ENCODE measurements at places on chromosomes 3 and 15.

GRCh38 chr3:151837057-151837456 lies 23.1 kb downstream of the AADAC start:
- DNase-seq = no peak

GRCh38 chr15:31149088-31149505 lies 47.6 kb upstream of the TRPM1 start:
- DNase-seq = no peak

DNA sequence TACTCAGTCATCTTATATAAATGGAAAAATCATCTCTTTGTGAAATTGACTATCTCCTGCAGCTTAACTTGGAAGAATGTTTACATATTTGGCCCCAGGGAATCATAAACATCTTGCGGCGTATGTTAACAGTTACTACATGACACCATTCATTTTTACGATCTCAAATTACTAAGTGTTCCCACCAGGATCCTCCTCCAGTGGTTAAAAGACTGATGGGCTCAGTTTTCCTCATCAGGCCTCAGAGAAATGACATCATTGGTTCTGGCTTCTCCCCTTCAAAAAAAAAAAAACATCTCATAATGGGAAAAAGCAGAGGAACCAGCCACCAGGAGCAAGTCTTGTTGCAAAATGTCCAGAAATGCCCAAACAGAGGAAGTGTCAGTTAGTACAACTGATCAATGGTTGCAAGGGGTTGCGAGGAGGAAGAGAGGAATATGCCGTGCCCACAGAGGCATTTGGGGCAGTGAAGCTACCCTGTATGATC lies 70.5 kb upstream of the LIPC start:
- no peak for DNase-seq

DNA sequence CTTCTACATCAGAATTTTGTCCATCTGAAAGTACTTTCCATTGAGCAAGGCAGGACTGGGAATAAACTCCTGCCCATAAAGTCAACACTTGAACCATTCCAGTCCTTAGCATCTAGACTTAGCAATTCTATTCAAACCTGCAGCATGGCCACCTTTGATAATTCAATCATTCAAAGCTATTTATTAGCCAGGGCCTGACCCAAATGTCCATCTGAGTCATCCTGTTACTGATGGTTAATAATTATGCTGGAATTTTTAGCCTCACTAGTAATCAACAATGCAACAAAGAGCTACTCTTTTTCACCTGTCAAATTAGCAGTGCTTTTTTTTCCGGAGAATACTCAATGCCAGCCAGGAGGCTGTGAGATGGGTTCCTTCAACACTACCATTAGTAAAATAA lies 72.7 kb upstream of the SNRK start:
- no peak for DNase-seq

DNA sequence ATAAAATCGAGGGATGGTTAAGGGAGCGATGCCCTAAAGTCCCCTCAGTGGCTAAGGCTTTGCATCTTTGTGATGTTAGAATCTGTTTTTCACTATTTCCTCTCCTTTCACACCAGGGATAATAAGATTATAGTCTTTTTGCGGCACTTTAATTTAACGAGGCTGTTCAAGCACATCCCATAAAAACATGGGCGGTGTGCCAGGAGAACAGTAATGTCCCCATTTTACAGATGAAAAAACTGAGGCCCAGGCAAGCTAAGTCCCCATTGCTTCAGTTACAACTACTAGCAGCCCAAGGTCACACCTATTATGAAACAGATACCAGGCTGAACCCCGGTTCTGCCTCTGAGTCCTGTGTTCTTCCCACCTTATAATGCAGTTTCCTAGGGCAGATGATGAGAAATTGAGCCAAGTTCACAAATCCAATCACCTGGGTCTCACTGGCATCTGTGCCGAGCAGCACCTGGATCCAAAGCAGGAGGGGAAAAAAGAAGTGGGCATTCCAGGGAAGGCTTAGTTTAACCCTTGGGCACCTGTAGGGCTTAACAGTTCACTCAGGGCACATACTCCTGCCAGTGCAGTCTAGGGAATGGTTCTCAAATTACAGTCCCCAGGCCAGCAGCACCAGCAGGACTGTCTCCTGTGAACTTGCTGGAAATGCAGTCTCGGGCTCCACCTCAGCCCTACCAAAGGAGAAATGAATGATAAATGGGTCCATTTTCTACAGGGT lies 169.3 kb downstream of the RAB11A start:
- DNase-seq = no peak

DNA sequence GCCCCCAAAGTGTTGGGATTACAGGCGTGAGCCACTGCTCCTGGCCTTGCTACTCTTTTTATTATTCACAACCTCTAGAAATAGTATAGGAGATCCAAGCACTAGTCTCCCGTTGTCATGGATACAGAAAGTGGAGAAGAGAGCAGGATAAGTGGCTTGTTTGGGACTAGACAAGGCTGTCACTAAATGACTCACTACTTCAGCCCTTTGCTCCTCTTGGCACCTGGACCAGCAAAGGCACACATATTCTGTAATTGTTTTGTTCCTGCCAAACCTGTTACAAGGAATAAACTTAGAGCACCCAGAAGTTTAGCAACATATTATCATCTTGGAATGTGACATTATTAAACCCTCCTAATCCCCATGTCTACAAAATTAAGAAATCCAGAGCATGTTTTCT lies 427.2 kb upstream of the THBS1 start:
- no peak for DNase-seq

DNA sequence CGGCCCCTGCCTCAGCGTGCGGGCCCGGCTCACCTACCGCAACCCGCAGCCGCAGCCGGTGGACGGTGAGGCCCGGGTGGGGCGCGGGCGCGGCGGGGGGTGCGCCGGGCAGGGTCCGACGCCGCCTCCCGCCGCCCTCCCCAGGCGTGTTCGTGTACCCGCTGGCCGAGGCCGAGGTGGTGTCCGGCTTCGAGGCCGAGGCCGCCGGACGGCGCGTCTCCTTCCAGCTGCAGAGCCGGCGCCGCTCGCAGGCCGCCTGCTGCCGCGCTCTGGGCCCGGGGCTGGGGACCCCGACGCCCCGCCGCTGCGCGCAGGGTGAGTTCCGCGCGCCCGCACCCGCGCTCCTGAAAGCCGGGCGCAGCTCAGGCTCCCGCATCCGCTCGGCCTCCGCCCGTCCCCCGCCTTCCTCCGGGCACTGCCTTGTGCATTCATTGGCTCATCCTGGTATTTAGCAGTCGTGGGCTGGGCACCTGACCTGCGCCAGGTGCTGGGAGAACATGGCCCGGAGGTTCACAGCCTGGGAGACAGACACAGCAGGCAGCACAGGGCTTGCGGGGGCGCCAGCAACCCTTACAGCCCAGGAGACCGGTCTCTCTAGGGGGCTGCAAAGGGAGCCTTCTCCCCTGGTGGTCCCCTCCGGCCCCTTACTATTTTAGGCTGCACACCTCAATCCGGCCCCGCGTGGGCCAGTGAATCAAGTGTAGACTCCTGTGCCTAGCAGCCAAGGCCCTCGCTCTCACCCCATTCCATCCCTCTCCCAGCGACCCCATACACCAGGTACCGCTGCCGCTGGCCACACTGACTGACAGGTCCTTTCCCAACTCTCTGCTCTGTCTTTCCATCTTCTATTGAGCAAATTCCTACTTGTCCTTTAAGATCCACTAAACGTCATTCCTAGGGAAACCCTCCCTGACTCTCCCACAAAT lies 1.5 kb downstream of the VWA5B2 start:
- no peak for DNase-seq

GRCh38 chr3:144039661-144040060 lies 68.0 kb downstream of the DIPK2A start:
- no peak for DNase-seq

GRCh38 chr15:40111888-40112287 lies 3.2 kb upstream of the BMF start:
- no peak for DNase-seq

- DNase-seq = no peak
Observed at GRCh38 chr3:62812631-62813030, 62.6 kb downstream of the CADPS start.

GRCh38 chr3:32310336-32310735 lies 71.9 kb downstream of the CMTM8 start:
- DNase-seq = no peak

GRCh38 chr3:80063535-80063934 lies 295.7 kb upstream of the ROBO1 start:
- DNase-seq = no peak

DNA sequence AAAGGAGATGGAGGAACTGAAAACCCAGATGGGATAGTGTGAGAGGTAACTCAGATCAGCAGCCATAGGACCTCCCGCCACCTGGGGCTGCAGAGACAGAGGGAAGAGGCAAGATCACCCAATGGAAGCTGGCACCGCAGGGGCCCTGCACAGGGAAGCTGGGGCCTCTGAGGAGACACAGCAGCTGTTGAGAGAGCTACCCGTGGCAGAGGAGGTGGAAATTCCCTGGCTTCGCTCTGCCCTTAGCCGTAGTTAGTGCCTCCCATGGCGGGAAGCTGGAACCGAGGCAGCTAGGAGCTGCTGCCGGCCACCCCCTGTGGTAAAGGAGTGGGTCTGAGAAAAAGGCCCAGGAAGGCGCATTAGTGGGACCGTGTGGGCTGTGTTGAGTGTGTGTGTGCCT lies 18.0 kb upstream of the PLXNA1 start:
- DNase-seq = no peak

DNA sequence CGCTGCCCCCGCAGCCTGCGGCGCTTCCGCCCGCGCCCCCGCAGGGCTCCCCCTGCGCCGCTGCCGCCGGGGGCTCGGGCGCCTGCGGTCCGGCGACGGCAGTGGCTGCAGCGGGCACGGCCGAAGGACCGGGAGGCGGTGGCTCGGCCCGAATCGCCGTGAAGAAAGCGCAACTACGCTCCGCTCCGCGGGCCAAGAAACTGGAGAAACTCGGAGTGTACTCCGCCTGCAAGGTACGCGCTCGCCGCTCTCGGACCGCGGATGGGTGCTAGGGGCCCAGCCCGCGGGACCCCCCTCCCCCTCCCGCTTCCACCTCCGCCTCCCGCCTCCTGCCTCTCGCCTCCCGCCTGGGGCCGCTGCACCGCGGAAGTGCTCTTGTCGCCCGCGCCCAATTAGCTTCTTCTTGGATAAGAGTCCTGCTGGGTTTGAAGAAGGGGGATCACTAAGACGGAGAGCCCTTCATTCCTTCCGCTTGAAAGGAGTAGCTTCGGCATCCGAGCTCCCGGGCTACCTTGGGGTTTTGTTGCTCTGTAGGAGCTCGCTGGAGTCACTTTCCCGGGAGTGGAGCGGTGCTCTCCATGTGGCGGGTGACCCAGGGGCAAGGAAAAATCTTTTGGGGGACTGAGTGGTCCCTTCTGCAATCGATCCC lies 426 bp downstream of the KAT2B start:
- DNase-seq = peak; percentile 43

DNA sequence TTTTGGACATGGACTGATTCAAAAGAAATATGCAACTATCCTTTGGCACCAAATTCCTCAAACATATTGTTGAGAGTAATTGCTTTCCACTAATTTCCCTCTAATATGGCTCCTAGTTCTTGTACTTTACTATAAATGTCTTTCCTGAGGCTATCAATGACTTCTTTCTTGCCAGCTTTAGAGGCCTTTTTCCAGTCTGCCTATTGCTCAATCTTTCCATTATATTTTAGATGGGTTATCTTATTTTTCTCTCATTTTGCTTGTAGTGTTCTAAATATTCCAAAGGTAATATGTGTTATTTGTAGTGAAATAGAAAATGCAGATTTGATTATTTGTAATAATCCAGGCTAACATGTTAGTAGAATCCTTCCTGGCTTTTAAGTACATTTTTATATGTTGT lies 11.5 kb upstream of the TEX9 start:
- DNase-seq = no peak

DNA sequence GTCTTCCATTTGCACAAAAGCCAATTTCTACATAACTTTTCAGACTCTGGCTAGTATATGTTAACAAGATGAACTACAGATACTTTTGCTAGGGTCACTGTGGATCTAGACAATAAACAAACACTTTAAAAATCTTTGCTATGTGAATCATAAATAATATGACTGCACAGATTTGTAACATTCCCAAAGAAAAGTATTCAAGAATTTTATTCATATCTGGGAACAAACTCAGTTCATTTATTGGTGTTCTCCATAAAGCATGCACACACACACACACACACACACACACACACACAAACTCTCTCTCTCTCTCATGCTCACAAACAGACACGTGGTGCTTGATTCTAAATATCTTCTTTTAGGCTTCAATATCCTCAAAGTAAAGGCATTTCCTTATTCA lies 18.8 kb upstream of the THRB start:
- DNase-seq = no peak

- no peak for DNase-seq
Observed at GRCh38 chr3:171165499-171165921, 139.0 kb upstream of the SLC2A2 start.

GRCh38 chr3:109152320-109152719 lies 15.8 kb downstream of the C3orf85 start:
- no peak for DNase-seq

DNA sequence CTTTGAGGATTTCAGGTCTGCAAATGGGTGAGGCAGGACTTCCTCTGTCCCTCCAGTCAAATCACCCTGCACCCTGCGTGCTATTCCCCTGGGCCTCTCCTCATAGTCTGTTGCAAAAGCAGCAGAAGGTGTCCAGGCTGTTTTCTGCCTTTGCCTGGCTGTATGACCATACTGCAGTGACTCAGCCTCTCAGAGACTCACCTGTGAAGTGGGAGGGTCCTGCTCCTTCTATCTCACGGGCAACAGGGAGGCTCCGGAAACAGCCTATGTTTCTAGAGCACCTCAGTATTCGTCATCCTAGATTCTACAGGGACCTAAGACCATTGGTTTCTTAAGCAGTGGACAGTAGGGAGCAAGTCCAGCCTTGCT lies 216.4 kb downstream of the TLE3 start:
- DNase-seq = no peak

- no peak for DNase-seq
Observed at GRCh38 chr15:65873256-65873655, 4.0 kb downstream of the RAB11A start.

DNA sequence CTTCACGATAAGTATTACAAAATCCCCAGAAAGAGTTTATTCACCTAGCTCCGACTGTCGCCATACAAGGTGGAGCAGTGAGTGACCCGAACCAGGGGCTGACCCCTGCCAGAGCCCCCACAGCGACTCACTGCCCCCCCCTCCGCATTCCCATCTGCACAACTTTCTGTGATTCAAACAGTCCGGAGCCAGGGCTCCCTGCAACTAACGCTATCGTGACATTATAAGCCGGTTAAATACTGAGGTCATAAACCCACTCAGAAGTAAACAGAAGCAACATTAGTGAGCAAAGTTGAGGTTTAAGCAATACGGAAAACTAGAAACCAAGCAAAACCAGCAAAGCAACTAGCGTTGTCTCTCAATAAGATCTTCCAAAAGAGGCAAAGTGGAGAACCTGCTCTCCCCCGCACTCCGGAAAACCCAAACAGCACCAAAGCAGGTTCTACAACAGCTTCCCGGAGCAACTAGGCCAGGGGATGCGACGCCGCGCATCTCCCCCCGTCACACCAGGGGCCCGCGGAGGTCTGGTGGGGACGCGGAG lies 642 bp downstream of the SCAP start:
- DNase-seq = peak; percentile 22

GRCh38 chr3:134974624-134975023 lies 179.6 kb downstream of the EPHB1 start:
- DNase-seq = no peak

GRCh38 chr3:28935146-28935545 lies 345.7 kb upstream of the RBMS3 start:
- DNase-seq = no peak
